SJSA1 (cell line): ENCODE measurements at places on chromosomes 11 and 22. TPM values are rescaled to one million over a fixed set of nuclear protein-coding genes. Genes with fewer than 3 reads are reported as not detected.

DNA sequence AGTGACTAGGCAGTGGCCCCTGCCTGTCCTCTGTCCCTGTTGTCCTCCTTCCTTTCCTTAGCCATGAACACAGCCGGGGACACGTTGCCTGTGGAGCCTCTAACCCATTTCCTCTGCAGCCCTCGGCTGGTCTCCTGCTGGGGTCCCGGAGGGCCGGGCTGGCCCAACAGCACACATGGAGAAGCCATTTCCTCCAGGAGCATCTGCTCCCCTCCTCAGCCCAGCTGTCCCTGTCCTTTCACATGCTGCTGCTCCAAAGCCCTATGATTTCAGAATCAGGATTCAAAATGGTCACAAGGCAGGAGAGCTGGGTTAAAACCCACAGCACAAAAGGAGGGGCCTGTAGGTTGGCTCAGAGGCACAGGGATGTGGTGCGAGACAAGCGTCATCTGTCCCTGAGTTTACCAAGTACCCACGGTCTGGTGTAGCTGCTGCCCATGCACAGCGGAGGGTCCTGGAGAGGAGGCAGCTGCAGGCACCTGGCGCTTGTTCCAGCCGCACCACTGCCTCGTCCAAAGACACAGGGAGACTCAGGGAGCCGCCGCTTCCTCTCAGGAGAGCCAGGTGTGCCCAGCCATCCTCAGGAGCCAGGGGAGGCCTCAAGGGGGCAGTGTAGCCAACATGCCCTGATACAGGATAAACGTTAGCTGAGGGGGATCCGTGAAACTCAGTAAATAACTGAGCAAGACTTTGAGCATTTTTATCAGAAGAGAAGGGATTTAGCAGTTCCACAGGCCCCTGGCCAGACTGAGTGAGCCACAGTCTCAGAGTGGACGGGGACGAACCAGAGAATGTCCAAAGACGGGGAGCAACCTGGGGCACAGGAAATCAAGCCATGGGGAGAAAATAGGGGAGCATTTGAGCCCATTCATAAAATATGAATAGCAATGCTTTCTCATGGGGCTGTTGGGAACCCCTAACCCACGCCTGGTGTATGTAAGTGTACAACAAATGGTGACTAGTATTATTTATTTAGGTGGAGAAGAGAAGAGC lies 3.9 kb upstream of the VSIG10L2 start:
- DNase-seq: no peak
- no peak overlapping the region for H3K27ac ChIP-seq
- H3K36me3 ChIP-seq: no peaks in the 10 kb centered on the region

DNA sequence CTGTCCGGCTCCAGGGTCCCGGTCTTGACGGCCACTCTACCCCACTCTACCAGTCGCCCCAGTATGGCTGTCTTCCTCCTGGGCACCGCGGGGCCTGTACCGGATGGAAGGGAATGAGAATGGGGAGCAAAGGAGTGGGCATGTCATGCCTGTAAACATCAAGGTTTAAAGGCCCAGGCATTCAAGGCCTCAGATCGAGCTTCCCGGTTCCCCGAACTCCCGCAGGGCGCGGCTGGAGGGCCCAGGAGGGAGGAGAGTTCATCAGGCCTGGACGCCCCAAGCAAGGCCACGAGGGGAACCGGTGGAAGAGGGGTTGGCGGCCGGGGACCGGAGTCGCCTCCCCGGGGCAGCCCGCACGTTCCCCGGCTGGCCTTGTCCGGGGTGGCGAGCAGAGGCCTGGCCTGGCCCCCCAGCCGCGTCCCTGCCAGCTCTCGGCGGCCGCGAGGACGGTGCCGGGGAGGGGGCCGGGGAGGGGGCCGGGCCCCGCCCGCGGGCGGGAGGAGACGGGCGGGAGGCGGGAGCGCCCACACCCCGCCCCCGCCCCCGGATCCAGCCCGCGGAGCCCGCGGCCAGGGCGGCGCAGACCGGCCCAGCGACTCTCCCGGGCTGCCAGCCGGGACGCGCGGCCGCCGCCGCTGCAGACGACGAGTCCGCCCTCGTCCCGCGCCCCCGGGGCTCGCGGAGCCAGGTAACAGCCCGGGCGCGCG lies at the start of gene CDC42EP1:
Gene CDC42EP1, plus strand, starts transcription at position 580 of the 707 bp plus-strand sequence. CDS start 5,870 bp downstream, outside the sequence.
- H3K27ac ChIP-seq: peak within 1 kb of the TSS; percentile 99
- peaks cover 43% of the 10 kb centered on the region for H3K36me3 ChIP-seq
- H3K4me3 ChIP-seq: peak within 1 kb of the TSS; percentile 99
- peaks cover 46% of the 10 kb centered on the region for H3K4me1 ChIP-seq

DNA sequence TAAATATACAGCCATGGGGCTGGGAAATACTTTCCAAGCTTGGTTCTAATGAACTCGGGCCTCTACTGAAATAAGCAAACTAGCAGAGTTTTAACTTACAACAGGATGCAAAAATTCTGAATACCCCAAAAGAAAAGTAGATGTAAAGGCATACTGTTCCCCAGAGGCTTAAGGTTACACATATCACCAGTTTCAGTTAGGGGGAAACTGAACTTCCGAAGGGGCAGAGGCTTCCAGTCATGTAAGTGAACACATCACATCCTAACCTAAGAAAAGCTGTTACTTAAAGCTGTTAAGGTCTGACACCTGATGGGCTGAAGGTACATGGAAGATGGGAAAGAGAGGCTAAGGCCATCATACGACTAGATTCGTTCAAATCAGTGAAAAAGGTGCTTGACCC lies 2.3 kb downstream of the GAB2 start:
- peaks cover 16% of the 10 kb centered on the region for H3K4me1 ChIP-seq
- no peaks in the 10 kb centered on the region for H3K27me3 ChIP-seq
- no peak overlapping the region for H3K4me3 ChIP-seq
- no peak overlapping the region for H3K27ac ChIP-seq
- DNase-seq: no peak

- H3K27me3 ChIP-seq: no peaks in the 10 kb centered on the region
- H3K27ac ChIP-seq: no peak overlapping the region
- no peak for DNase-seq
Observed at GRCh38 chr11:104705490-104706190, 192.6 kb downstream of the CASP12 start.

Gene SAC3D1
- total RNA-seq: 35.8 and 69.9 TPM in 2 replicates

- H3K4me3 ChIP-seq: no peak overlapping the region
- H3K27ac ChIP-seq: no peak overlapping the region
- no peaks in the 10 kb centered on the region for H3K27me3 ChIP-seq
- no peak for DNase-seq
Observed at GRCh38 chr11:122672892-122673291, 17.4 kb downstream of the UBASH3B start.

DNA sequence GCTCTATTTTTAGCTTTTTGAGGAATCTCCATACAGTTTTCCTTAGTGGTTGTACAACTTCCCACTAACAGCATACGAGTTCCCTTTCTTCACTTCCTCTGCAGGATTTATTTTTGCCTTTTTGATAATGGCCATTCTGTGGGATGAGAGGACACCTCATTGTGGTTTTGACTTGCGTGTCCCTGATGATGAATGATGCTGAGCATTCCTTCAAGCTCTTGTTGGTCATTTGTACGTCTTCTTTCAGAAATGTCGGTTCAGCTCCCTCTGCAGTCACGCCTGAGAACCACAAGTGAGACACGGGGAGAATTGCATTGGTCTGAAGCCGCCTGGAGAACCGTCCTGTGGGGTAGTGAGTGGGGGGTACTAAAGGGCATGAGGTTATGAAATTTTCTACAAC lies 2.0 kb upstream of the KRTAP5-10 start:
- H3K36me3 ChIP-seq: no peaks in the 10 kb centered on the region
- no peak overlapping the region for H3K4me3 ChIP-seq
- H3K27me3 ChIP-seq: no peaks in the 10 kb centered on the region
- no peaks in the 10 kb centered on the region for H3K4me1 ChIP-seq

Gene UBQLNL
- total RNA-seq: 0.05 TPM in 1 of 2 replicates, not detected in the other

- no peaks in the 10 kb centered on the region for H3K36me3 ChIP-seq
- H3K4me1 ChIP-seq: no peaks in the 10 kb centered on the region
- no peak overlapping the region for H3K27ac ChIP-seq
- H3K4me3 ChIP-seq: no peak overlapping the region
- no peak for DNase-seq
Observed at GRCh38 chr11:82815406-82815805, 81.7 kb upstream of the FAM181B start.

DNA sequence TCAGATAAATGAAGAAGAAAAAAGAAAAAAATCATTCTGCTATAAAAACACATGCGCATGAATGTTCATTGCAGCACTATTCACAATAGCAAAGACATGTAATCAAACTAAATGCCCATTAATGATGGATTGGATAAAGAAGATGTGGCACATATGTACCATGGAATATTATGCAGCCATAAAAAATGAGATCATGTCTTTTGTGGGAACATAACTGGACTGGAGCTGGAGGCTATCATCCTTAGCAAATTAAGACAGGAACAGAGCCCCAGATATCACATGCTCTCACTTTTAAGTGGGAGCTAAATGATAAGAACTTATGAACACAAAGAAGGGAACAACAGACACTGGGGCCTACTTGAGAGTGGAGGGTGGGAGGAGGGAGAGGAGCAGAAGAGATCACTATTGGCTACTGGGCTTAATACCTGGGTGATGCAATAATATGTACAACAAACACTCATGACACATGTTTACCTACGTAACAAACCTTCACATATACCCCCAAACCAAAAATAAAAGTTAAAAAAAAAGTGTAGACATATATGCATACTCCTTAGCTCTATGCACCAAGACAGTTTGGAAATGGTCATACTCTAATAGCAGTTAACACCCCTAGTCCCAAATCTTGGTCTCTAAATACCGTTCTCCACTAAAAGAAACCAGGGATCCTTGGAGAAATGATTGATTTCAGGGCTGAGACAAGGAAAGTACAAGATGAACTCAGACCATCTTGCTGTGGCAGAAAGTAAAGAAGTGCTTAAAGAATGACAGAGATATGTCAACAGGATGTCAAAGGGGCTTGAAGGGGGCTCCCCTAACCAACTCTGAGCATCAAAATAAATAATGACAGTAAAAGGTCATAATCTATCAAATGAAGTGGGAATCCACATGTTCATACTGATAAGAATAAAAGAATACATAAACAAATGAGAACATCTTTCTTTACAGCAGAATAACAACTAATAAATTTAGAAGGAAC lies 17.1 kb upstream of the DDX6 start:
- H3K4me3 ChIP-seq: no peak overlapping the region
- H3K27ac ChIP-seq: no peak overlapping the region
- H3K4me1 ChIP-seq: no peaks in the 10 kb centered on the region
- DNase-seq: no peak
- no peaks in the 10 kb centered on the region for H3K27me3 ChIP-seq

- no peaks in the 10 kb centered on the region for H3K27me3 ChIP-seq
- H3K36me3 ChIP-seq: no peaks in the 10 kb centered on the region
- peaks cover 27% of the 10 kb centered on the region for H3K4me1 ChIP-seq
- no peak overlapping the region for H3K27ac ChIP-seq
- DNase-seq: no peak
Observed at GRCh38 chr11:100557830-100558611, 129.1 kb upstream of the ARHGAP42 start.

GRCh38 chr11:128477278-128477677 lies 110.1 kb downstream of the ETS1 start:
- no peaks in the 10 kb centered on the region for H3K27me3 ChIP-seq
- no peak for DNase-seq
- no peak overlapping the region for H3K4me3 ChIP-seq
- no peak overlapping the region for H3K27ac ChIP-seq
- peaks cover 44% of the 10 kb centered on the region for H3K4me1 ChIP-seq

- peaks cover 18% of the 10 kb centered on the region for H3K27me3 ChIP-seq
- peak overlapping the region; percentile 28 for H3K4me3 ChIP-seq
- peaks cover 31% of the 10 kb centered on the region for H3K4me1 ChIP-seq
- peaks cover 15% of the 10 kb centered on the region for H3K36me3 ChIP-seq
- H3K27ac ChIP-seq: no peak overlapping the region
Observed at GRCh38 chr11:1749395-1750351, 722 bp downstream of the IFITM10 start.

DNA sequence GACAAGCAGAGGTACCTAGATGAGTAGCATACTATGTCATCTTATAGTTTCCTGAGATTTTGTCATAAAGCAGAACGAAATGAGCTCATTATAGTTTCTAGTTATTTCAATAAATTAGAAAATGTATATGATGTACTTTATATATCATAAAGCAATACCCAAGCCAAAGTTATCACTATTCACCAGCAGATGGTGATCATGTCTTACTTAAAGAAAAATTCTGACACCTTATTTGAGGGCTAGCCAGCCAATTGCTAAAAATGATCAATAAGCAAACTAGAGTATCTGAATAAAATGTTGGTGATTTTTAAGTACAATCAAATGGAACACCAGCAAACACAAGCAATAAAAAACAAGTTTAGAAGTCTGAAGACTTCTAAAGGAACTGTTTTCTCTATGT lies 44.1 kb downstream of the RSF1 start:
- H3K4me3 ChIP-seq: no peak overlapping the region
- no peak for DNase-seq
- H3K27ac ChIP-seq: no peak overlapping the region

Gene NTM
- total RNA-seq: 0.34 TPM in 1 of 2 replicates, not detected in the other

Gene C11orf86
- total RNA-seq: not detected in 2 replicates

GRCh38 chr22:49657275-49657973 lies 170.2 kb downstream of the BRD1 start:
- DNase-seq: no peak
- no peak overlapping the region for H3K4me3 ChIP-seq
- no peaks in the 10 kb centered on the region for H3K27me3 ChIP-seq

Gene TMEM41B
- 27.2 and 30.3 TPM in 2 replicates for total RNA-seq

- H3K4me3 ChIP-seq: no peak overlapping the region
- no peaks in the 10 kb centered on the region for H3K27me3 ChIP-seq
- no peaks in the 10 kb centered on the region for H3K36me3 ChIP-seq
Observed at GRCh38 chr11:89458716-89459115, 32.5 kb downstream of the NOX4 start.

DNA sequence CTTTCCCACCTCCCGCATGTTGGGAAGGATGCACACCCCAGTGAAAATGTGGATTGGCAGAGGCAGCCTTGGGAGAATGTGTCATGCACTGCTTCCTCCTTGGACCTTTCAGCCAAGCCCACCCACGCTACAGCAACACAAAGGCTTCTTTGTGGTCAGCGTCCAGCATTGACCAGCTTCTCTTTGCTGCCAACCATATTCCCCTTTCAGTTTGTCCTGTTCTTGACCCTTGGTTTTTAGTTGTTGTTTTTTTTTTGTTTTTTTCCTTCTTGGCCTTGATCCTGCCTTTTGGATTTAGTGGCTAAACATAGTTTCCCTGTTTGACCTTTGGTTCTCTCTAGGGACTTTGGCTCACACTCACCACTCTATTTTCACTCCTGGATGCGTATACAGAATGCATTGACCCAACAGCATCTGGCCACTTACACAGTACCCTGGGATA lies 573.6 kb downstream of the INSC start:
- no peak overlapping the region for H3K4me3 ChIP-seq
- DNase-seq: peak; percentile 92
- peak overlapping the region; percentile 52 for H3K27ac ChIP-seq
